Right kidney (tissue), 9 donors: ENCODE measurements at places on chromosomes 16 and 17.

DNA sequence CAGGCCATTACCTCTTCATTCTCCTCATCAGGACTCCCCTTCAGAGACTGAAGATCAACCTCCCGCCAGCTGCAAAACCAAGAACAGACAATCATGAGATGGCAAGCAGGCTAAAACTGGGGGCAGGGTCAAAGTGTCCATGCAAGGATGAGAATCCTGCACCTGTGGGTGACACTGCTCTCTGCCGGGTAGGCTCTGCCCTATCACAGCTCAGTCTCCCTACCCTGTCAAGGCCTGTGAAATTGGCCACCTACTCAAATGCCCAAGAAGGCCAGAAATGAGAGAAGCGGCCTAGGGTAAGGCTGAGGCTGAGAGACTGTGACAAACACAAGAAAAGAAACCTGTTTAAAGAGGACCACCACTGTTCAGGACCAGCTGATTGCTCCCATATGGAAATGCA lies 34.3 kb downstream of the STH start:
- DNase-seq: no peak

GRCh38 chr17:38617074-38617860 lies 11.5 kb upstream of the SRCIN1 start:
- DNase-seq: no peak

DNA sequence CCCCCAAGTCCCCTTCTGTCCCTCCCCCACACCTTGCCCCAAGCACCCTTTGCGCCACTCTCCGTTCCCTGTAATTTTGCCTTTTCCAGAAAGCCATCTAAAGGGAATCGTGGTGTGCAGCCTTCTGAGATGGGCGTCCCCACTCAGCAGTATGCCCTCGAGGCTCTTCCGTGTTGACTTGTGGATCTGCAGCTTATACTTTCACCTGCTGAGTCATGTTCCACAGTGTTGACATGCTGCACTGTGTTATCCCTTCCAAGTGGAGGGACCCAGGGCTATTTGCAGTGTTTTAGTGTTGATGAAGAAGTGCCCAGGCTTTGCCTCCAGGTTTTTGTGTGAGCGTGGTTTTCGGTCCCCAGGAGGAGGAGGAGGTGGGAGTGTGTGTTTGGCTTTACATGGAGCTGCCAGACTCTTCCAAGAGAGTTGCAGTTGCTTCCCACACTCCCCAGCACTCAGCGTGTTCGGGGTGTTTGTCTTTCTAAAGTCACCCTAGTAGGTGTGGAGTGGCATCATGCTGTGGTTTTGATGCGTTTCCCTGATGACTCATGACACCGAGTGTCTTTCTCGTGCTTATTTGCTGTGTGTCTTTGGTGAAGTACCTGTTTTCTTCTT lies 32.1 kb upstream of the JPT2 start:
- DNase-seq: no peak

DNA sequence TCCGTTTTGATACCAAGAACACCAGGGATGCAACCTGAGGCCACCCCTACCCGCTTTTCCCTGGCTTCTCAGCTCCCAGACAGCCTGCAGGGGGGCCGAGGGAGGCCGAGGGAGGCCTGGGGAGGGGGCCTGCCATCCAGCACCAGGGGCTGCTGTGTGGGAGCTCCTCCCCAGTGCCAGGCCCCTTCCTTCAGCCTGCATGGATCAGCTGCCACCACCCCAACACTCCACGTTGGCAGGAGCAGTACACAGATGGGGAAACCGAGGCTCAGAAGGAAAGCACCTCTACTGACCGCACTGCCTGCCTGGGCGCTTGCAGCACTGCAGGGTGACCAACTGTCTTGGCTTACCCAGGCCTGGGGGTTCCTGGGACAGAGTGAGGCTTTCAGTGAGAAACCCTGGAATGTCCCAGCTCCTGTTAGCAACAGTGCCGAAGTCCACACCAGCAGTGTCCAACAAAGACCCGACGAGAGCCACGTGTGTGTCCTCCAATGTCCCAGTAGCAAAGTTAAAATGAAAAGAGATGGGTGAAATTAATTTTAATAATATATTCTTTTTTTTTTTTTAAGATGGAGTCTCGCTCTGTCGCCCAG lies 5.3 kb upstream of the OSGIN1 start:
- DNase-seq: no peak

DNA sequence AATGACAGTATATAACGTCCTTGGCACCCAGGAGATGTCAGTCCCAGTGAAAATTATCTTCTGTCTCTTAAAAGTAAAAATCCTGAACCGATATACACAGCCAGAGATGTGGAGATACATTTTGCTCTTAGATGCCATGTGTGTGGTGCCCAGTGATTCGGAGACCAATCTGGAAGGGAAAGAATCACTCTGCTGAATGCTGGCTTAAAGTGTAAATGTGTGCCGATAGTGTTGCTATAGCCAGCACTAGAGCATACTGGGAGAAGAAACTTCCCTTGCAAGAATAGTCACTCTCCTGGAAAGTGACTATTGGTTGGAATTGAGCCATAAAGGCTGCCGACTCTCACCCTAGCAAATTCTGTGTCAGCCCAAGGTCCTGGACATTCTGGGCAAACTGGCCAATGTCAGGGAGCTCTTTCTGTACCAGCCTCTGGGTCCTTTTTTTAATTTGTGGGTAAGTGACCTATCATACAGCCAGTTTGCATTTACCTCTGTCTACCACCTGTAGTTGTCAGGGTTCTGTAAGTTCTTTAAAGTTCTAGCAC lies 44.2 kb upstream of the HNF1B start:
- no peak for DNase-seq

- DNase-seq: peak; percentile 89
Measured at GRCh38 chr16:73047536-73048291, at the start of gene ZFHX3. Gene ZFHX3 (minus strand): TSS chr16:73048128. CDS start chr16:72960145, 87,983 bp downstream.

DNA sequence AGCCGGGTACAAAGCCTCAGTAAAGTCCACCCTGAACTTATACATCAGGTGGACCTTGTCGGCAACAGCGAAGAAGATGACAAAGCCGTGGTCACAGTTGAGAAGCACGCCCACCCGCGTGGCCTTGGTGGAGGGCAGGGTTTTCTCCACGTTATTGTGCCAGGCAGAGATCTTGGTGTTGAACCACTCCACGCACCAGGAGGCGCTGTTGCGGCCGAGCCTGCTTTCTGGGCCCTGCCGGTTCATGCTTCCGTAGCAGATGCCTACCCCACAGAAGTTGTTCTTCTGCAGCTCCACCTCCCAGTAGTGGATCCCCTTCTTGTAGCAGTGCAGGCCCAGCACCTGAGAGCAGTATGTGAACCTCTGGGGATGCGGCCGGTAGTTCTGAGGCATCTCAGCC lies 22.1 kb downstream of the TRIM25 start:
- no peak for DNase-seq

DNA sequence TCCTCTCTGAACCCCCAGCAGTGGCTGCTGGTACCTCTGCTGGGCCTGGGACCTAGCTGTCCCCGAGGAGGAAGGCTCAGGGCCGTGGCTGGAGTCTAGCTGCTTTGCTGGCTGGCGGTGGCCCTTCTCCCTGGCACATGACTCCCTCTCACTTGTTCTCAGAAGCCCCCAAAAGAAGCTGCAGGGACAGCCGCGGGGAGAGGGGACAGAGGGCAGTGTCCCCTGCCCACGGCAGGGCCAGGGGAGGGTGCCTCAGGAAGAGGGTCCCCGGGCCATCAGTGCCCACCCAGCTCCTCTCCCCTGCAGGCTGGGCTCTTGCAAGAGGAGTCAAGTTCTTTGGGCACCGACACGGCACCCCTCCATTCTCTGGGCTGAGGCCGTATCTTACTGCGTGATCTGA lies 46.6 kb downstream of the VAC14 start:
- DNase-seq: no peak

GRCh38 chr17:70780031-70780430 lies 610.7 kb downstream of the KCNJ2 start:
- no peak for DNase-seq

GRCh38 chr16:81279392-81279791 lies 35.4 kb upstream of the GAN start:
- no peak for DNase-seq

- no peak for DNase-seq
Measured at GRCh38 chr16:25151996-25152395, 40.5 kb downstream of the LCMT1 start.

DNA sequence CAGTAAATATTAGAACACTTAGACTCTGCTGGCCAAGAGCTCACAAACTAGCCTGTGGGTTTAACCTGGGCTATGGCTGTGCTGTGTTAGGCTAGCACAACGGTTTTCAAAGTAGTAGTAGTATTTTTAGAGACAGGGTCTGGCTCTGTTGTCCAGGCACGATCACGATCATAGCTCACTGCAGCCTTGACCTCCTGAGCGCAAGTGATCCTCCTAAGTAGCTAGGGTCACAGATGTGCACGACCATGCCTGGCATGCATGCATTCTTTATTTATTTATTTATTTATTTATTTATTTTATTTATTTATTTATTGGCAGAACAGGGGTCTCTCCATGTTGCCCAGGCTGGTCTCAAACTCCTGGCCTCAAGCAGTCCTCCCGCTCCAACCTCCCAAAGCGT lies 10.3 kb downstream of the MRPL27 start:
- DNase-seq: no peak
